ENCODE measurements at places on chromosomes 13 and 19.
A peak's percentile ranks its signal among the peaks of the same experiment; 100 is the strongest.

GRCh38 chr19:406135-406781 lies 2.7 kb downstream of the C2CD4C start:
- DNase-seq = no peak

DNA sequence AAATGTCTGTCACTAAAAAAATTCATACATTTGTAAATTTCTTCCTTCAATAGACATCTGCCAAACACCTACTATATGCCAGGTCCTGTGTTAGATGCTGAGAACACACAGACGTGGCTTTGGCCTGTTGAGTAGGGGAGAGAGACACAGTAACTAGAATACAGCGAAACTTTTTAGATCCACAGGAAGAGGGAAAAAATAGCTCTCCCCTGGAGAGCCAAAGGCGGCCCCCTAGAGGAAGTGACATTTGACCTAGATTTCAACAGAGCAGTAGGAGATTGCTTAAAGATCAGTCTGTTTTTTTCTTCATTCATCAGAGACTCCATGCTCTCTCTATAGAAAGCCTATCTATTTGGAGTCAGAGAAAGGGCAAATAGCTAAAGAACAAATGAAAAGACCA lies 11.3 kb downstream of the LCP1 start:
- DNase-seq = no peak

DNA sequence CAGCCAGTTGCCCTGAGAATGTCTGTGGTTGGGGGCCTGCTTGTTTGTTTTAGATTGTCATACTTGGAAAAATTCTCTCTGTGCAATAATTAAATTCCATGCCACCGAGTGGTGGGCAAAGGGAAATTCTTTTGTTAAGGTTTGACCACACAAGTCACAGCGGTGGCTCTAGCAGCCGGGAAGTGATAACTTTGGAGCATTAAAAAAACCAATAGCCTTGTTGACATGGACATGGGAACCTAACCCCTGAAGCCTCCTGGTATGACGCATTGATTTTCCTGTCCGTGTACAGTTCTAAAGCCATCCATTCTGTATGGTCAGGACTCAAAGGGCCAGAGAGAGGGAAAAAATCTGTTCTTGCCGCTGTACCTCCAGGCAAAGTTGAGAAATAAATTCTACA lies 384.9 kb upstream of the ZNF507 start:
- no peak for DNase-seq

DNA sequence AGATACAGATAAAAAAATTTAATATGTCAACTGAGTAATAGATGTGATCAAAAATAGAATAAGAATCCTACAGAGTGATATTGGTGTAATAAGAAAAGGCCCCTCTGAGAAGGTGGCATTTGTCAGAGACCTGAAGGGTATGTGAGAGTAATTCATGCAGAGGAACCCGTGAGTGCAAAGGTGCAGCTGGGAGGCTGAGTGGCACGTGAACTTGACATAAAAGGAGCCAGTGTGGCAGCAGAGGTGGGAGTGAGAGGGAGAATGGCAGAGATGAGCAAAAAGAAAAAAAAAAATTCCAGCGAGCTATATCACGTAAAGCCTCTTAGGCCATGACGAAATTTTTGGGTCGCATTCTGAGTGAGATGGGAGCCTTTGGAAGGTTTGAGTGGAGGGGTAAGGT lies 588.9 kb downstream of the KCTD12 start:
- DNase-seq = no peak

DNA sequence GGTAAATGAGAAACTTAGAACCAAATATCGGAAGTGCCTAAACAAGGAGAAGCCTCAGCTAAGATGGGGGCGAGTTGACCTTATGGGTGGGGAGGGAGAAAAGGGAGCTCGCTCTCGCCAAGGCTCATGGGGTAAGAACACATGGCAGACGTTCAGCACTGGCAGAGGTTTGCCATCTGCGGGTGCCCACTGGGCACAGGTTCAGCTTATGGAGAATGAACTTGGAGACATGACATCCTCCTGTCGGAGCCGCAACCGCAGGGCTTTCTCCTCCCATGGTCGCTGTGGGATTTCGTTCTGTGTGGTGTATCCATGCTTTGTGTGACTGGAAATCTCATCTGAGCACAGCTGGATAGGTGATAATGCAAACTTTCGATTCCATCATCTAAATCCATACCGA lies 36.1 kb upstream of the PEPD start:
- DNase-seq = no peak

- no peak for DNase-seq
These were observed 281.8 kb upstream of the ZNF507 start for GRCh38 chr19:32063601-32064000.

DNA sequence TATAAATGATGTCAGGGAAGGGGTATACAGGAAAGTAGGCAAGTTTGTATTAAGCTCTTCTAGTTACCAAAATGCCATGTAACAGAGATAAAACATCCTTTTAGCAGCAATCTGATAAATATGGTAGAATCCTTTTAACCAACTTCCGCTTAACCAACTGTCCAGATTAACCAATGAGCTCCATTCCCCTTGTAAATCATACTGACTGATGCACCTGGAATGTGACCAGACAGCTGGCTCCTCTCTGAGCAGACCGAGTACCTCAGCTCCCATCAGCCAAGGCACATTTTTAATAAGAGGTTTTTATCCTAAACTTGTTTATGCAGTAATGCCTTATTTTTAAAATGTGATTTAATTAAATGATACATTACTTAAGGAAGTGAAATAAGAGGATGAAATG lies 66.4 kb downstream of the KLF12 start:
- DNase-seq = no peak

- no peak for DNase-seq
These were observed 144.0 kb downstream of the KDM4B start for GRCh38 chr19:5112681-5113575.

DNA sequence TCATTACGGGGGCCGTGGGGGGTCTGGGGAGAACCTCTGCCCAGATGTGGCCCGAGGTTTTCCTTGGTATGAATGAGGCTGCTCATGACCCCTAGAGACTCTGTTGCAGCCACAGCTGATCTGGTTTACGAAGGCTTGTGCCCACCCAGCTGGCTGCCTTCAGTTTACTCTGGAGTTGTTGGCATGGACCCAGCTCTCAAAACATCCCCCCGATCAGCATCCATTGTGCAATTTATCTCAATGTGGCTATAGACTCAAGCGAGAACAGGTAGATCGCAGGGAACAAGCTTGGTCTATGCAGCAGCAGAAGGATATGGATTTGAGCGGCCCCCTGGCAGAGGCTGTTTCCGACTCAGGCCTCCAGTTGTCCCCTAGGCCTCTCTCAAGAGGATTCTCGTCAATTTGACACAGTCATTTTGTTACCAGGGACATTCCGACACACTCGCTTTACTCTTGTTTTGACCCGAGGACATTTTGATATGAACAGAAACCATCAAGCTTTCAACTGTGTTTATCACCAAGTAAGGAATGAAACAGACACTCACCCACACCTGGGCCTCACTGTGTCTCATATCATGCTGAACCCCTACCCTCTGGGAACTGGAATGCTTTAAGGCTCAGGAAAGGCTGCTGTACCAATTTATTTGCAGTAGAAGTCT lies 161.5 kb downstream of the KATNAL1 start:
- peak; percentile 70 for DNase-seq

DNA sequence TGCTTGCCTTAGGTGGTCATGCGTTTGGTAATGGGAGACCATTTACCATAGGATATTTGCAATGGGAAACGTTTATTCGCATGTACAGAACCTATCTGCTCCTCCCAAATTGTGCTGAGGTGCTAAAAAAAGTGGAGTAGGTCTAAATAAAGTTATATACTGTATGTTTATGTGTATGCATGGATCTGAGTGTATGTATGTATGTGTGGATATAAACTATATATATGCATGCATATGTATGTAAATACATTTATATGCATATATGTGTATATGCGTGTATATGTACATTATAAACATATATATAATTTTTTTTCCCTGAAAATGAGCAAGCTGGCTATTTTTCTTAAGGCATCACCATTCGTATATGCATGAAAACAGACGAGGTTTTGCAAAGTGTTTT lies 95.9 kb downstream of the HS6ST3 start:
- DNase-seq = no peak

- no peak for DNase-seq
These were observed 31.2 kb upstream of the LRRC4B start for GRCh38 chr19:50599427-50599826.

DNA sequence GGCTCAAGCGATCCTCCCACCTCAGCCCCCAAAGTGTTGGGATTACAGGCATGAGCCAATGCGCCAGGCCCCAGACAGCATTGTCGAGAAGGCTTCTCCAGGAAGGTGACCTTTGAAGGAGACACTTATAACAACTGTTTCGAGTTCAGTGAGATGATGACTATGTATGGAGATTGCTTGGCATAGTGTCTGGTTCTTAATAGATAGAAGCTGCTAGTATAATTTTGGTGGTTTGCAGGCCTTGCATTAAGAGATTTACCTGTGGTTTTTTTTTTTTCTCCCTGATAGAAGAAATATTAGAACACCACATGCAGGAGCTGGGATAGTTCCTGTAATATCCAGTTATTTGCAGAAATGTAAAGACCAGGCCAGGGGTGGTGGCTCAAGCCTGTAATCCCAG lies 3.7 kb downstream of the MARCHF2 start:
- no peak for DNase-seq

DNA sequence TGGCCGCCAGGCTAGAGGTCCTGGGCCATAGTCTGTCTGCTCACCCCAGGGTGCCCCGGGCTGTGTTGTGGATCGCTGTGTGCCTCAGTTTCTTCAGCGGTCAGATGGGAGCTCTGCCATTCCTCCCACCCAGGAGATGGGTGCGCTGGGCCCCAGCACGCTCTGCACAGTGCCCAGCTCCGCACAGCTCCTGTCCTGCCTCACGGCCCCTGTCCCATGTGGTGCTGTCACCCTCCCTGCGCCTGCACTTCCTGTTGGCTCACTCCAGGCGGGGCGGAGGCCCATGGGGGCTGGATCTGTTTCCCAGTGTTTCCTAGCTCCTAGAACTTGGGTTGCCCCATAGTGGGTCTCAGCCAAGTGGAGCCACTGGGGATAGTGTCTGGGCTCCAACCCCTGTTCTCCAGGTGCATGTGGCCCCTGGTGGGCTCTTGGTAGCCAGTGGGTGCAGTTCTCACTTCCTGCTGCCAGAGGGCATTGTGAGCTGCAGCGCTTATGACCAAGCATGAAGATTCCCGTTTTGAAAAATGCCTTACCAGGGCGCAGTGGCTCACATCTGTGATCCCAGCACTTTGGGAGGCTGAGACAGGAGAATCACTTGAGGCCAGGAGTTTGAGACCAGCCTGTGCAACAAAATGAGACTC lies 69.8 kb downstream of the KDM4B start:
- DNase-seq = no peak

DNA sequence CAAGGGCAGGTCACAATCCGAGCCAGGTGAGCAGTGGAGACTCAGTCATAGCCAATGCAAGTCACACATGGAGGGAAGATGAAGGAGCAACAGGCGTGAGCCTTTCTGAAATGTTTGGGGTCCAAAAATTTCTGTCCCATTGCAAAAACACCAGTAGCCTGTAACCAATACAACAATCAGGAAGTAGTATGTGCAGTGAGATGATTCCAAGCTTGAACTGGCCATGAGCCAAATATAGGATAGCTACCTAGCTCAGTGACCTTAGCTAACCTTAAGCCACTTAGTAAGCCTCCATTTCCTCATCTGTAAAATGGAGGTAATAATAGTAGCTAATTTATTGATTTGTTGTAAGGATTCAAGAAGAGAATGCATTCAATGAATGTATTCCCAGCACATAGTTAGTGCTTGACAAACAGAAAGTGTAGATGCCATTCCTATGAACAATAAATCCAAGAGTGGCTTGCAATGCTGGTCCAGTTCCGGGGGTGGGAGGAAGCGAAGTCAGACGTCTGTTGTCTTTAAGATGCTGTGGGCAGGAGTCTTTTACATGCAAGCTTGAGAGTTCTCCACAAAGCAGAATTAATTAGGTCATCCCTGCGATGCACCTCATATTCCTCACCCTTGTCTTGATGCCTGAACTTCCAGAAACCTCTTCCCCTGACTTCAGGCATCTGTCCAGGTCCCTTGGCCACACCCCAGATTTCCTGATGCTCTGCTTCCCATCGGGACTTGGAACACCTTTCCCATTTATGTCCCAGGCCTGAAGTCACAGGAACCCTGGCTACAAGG lies 195.7 kb upstream of the UBL3 start:
- DNase-seq = no peak

GRCh38 chr13:49052813-49053212 lies 77.1 kb downstream of the FNDC3A start:
- DNase-seq = no peak

DNA sequence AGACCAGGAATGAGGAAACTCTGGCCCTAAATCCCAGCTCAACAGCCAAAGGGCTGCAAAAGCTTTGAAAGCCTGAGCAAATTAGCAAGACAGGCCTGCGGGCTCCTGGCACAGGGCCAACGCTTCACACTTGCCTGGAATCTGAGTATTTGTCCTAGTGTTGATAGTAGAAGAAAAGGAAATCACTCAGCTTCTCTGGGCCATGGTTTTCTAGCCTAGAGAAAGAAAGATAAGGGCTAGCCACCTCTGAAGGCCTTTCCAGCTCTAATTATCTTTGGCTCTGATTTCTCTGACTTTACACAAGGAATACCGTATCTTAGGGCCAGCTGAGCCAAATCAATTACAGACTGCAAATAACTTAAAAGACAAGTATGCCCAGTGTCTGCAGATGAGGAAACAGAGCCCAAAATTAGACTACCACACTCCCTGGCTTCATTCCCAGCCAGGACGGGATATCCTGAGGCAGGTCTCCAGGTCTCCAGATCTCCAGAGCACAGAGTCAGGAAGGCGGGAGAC lies 69.6 kb downstream of the STK24 start:
- no peak for DNase-seq
